ENCODE measurements at places on chromosomes 16 and 17.

GRCh38 chr16:57148481-57148880 is 37.4 kb downstream of the PSME3IP1 start:
- DNase-seq = no peak

DNA sequence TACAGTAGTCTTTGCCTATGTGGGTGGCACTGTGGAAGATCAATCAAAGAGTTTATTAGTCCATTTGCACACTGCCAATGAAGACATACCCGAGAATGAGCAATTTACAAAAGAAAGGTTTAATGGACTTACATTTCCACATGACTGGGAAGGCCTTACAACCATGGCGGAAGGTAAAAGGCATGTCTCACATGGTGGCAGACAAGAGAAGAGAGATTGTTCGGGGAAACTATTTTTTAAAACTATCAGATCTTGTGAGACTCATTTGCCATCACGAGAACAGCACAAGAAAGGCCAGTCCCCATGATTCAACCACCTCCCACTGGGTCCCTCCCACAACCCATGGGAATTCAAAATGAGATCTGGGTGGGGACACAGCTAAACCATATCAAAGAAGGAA is 432.1 kb downstream of the ZFHX3 start:
- DNase-seq = no peak

DNA sequence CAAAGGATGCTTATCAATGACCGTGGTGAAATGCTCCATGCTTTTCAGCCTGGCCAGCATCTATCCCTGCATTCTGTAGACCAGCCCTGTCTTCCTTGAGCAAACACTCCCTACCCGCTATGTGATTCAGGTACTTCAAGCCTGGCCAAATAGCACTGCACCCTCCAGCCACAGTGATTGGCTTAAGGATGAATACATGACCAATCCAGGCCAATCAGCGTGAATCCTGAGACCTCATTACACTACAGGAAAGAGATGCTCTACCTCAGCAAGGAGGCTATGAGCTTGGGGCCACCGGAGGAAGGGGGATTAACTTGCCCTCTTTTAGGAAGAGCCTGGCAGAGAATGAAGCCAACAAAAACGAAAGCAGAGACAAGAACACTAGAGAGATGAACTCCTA is 162.5 kb downstream of the ZNF423 start:
- DNase-seq = no peak

GRCh38 chr16:1659031-1659430 is 19.0 kb upstream of the JPT2 start:
- DNase-seq = no peak

DNA sequence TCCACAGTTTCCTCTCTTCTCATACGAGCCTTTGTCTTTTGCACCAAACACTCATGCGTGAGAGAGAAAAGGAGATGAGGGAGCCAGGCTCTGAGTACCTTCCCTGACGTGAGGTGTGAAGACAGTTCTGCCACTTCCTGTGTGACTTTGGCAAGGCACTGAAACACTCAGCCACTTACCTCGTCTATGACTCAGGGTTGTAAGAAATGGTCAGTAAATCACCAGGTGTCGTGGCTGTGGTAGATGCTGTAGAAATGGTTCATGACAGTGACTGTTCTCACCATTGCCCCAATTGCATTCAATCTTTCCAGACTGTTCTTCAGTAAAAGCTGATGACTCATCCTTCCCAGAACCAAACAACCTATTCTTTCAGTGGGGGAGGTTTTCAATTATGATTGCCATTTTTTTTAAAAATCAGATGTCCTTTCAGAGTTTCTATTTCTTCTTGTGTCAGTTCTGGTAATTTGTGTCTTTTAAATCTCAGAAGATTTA is 49.2 kb upstream of the CBFA2T3 start:
- DNase-seq = peak; percentile 65

DNA sequence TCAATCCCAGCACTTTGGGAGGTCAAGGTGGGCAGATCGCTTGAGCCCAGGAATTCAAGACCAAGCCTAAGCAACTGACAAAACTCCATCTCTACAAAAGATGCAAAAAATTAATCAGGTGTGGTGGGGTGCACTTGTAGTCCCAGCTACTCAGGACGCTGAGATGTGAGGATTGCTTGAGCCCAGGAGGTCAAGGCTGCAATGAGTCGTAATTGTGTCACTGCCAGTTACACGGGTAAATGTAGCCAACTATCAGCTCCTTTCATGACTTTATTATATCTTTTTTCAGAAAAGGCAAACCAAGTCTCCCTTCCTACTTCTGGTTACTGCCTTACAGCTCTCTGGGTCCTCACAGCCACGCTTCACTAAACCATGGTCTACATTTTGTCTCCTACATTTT is 4.0 kb downstream of the SDF2 start:
- no peak for DNase-seq

DNA sequence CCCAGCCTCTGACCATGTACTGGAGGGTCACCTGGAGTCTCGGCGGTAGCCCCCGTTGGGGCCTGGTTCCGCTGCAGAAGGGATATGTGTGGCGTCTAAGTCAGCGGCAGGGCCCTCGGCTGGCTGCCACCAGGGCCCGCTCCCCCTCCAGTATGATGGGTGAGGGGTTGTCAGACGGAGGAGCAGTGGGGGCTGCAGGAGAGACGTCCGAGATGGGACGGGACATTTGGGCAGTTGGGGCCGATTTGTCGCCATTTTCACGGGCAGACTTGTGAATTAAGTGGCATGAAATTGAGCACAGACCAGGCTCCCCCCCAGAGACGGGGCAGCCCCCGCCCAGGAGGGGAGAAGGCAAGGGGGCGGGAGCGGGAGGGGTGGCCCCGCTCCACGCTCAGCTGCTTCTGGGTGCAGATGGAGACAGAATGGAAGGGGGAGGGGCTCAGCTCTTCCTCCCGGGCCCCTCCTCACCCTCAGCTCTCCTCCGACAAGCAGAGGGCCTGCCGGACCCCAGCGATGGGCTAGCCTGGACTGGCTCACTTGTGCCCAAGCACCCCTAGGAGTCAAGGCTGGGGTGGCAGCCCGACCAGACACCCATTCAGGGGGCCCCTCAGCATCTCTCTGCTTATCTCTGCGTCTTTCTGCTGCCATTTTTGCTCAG is 52.7 kb upstream of the LHX1 start:
- DNase-seq = no peak

DNA sequence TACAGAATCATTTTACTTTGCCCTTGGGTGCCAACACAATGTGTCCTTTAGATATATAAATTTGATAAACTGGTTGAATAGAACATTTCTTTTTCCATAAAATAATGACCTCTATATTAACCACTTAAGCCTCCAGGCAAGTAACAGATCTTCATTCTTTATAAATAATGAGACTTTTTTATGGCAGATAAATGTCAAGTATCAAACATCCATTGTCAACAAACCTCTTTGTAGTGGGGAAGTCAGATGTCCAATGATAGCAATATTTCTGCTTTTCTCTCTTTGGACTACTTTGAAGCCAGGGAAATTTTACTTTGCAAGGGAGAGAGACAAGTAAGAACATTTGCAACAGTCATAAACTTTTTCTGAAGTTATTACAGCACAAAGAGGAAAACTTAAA is 841.2 kb downstream of the CDH8 start:
- no peak for DNase-seq

DNA sequence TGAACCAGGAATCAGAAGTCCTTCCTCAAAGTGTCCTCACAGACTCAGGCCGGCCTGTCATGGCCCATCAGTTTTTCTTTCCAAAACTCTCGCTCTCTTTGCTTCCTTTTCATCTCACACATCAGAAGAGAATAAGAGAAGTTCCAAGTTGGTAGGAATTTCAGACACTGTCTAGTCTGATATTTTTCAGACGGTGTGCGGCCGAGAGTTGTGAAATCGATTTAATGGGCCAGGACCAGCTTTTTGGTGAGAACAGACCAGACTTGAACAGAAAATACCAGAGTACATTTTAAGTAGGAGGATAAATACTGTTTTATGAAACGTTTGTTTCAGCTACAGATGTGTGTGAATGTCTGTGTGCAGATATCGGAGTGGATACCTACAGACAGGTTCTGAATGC is 24.8 kb upstream of the RCVRN start:
- DNase-seq = no peak

DNA sequence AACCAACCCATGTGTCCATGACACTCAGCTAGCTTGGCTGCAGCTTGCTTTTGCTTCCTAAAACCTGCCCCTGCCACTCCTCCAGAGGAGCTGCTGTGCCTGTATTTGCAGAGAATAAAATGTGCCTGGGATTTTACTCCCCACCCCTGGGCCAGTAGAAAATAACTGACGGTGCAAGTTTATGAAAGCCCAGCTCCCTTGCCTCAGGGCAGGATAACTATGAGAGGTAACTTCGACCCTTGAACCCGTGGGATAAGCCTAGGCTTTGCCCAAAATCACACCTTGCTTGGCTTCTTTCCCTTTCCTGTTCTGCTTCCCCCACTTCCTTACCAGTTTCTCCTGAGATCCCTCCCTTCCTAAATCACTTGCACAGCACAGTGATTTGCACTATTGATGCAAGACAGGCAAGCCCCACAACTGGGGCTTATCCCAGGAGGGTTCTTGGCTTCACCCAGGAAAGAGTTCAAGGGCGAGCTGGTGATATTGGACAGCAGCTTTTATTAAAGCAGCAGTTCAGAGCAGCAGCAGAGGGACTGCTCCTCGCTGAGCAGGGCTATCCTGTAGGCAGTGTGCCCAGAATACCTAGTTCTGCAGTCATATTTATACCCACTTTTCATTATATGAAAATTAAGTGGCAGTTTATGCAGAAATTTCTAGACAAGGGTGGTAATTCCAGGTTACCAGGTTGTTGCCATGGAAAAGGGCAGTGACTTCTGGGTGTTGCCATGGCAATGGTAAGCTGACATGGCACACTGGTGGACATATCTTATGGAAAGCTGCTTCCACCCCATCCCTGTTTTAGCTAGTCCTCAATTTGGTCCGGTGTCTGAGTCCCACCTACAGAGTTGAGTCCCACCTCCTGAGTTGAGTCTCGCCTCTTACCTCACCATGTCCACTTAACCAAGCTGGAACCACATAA is 6.3 kb upstream of the ERCC4 start:
- DNase-seq = no peak

DNA sequence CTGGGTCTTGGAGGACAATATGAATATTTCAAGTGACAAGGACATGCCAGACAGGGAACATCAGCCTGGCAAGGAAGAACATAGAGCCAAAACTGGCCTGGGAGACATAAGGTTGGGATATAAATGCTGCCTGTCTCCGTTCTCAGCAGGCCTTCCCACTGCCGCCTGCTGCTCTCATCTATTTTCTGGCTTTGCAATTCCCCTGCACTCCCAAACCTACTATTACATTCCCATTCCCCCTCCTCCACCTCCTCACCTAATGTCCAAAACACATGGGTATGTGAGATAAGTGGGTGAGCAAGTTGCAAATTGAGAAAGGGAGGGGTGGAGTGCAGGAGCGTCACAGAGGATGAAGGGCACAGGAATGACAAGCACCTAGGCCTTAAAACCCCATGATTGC is 244.3 kb upstream of the CDH8 start:
- DNase-seq = no peak

- no peak for DNase-seq
Observed at GRCh38 chr17:64232466-64233262, 30.4 kb downstream of the TEX2 start.

- DNase-seq = no peak
Observed at GRCh38 chr16:65547772-65548446, 426.0 kb upstream of the CDH11 start.

DNA sequence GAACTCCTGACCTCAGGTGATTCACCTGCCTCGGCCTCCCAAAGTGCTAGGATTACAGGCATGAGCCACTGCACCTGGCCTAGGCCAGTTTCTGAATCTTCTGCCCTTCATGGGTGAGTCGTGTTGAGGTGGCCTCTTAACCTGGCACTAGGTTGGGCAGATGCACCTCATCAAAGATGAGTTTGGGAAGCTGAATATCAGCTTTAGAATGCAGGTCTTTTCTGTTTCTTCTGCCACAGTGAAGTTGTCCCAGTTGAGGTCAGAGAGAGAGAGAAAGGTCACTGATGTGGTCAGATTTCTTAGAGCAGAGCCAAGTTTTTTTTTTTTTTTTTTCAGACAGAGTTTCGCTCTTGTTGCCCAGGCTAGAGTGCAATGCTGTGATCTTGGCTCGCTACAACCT is 111.3 kb upstream of the WSCD1 start:
- no peak for DNase-seq

DNA sequence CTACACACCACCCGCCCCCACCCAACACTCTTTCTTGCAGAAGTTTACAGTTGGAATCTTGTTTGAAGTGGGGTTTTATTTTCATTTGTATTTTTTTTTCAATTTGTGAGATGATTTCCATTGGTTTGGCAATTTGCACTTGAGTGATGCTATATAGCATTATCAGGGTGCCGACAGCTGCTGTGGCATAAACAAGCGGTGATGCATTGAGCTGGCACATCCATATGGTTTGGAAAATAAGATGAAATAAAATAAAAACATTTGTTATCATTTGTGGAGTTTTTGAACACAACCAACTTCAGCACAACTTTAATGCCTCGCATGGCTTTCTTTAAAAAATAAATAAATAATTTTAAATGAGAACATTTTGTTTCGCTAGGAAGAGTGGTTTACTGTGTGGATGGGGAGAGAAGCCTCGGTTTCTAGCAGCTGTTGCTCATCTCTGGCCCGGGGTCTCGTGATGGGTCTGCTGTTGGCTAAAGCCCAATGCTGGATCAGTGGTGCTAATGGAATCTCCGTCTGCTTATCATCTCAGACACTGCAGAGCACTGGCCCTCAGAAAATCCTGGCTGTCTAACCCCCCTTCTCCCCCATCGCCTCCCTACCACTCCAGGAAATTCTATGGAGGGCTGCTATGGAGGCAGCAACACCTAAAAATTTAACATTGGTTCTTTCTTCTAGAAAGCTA is 192.3 kb upstream of the MAF start:
- no peak for DNase-seq

DNA sequence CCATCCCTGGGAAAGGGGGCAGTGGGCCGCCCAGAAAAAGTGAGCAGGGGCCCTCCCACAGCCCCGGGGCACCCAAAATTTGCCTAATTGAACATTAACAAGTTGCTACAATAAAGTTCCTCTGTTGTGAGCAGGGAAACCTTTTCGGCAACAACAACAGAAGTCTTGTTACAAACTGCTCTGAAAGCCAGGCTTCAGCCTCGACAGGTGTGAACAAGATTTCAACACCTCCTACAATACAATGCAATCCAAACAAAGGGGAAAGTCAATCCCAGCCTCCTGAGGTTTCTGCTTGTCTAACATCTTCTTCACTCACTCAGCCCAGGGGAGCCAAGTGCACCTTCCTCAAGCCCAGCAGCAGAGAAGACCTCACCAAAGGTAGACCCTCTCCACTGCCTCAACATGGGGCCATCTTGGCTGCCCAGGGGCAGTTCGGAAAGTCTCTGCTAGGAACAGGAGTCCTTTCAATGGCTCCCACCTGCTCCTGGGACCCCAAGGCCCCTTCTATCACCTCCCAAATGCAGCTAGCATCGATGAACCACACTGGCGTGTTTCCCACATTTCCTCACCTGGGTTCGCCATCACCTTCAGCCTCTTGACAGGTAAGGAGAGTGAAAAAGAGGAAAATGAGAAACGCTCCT is 19.1 kb downstream of the ZFHX3 start:
- no peak for DNase-seq

- DNase-seq = no peak
Observed at GRCh38 chr17:46790216-46790615, 28.3 kb downstream of the WNT3 start.

- DNase-seq = peak; percentile 86
Observed at GRCh38 chr17:42405963-42406495, 17.0 kb downstream of the CAVIN1 start.

- DNase-seq = no peak
Observed at GRCh38 chr17:5247621-5248020, 13.0 kb upstream of the SCIMP start.
